ENCODE measurements at places on chromosomes 16 and 17.

DNA sequence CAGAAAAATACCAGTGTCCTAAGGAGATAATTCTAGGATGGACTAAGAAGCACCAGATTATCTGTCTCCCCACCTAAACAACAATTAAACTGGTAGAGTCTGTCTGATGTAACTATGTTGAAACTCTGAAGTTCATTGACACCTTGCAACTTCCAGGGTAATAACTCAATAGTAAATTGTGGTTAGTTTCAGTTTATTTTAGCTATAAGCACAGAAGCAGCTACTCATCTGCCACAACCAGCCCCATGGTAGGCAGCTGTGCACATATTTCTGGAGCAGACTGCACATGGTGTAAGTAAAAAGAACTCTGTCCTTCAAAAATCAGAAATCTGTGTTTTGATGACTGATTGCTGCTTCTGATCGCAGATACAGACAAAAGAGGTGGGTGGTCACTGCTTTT lies 852.1 kb downstream of the CDH11 start:
- no peak for DNase-seq

DNA sequence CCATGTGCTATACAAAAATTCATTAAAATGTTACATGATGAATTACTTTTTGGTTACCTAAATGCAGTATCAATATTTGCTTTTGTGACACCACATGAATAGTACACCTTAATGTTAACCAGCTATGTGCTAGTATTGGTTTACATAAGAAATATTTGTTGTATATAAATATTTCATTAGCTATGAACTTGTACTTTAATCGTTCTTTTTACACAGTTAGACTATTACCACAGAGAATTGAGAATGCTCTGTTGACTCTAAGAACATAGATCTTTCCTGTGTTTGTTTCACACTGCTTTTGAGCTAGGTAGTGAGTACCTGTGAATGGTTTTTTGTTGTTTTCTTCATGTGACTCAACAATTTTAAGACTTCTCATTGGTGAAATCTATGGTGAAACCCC lies 93.4 kb downstream of the KANSL1 start:
- DNase-seq: no peak

DNA sequence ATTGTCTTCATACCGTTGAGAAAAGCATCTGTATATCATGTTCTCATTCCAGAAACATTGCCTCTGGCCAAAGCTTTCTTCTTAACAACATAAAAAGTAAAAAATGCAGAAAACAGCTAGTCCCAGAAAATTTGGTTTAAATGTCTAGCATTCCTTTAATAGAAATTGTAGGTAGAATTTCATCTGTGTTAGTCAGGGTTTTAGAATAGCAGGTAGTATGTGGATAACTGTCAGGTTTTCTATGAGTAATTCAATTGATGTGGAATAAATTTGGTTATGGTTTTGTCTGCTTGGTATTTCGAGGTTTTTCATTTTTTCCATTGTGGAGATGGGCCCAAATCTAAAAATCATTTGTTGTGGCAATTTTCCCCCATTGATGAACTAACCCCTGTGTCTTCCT lies 616.7 kb downstream of the KCNJ2 start:
- DNase-seq: no peak

- DNase-seq: no peak
Measured at GRCh38 chr17:10421900-10422542, at the start of gene MYH8. MYH8 (minus strand) TSS chr17:10421950; CDS start chr17:10420227, 1,723 bp downstream.

DNA sequence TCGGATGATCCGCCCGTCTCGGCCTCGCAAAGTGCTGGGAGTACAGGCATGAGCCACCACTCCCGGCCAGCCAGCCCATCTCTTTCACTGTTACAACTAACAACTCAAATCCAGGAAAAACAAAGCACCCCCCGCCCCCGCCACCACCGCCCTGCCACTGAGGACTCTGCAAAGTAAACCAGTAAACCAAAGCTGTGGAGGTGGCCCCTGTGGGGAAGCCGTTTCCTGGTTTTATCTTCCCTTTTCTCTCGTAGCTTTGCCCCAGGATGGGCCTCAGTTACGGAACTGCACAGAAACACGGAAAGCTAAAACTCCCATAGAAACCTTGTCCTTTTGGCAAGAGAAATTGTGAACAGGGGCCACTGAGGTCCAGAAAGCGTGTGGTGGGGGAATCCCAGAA lies 17.5 kb downstream of the CHMP6 start:
- no peak for DNase-seq

- DNase-seq: no peak
Measured at GRCh38 chr16:47143677-47144558, at the start of gene NETO2. NETO2 (minus strand) TSS chr16:47143945; CDS start chr16:47143612, 333 bp downstream.

GRCh38 chr16:56849690-56850680 lies 15.0 kb upstream of the SLC12A3 start:
- no peak for DNase-seq

DNA sequence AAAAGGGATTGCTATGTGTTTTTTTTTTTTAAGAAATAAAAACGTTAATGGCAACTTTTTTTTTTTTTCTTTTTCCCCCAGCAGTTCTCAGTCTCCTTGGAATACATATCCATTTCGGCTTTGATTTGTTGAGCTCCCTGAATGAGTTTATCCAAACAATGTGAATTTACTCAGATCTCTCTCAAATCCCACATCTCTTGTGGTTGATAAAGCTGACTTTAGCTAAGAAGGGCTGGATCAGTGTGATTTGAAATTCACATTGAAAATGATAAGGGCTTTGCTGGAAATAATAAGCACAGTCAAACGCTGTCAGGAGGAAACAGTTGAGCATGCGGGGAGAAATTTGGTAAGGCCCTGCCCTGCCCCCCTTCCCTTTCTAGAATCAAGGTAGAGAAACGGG lies 74.1 kb upstream of the IRX3 start:
- no peak for DNase-seq

DNA sequence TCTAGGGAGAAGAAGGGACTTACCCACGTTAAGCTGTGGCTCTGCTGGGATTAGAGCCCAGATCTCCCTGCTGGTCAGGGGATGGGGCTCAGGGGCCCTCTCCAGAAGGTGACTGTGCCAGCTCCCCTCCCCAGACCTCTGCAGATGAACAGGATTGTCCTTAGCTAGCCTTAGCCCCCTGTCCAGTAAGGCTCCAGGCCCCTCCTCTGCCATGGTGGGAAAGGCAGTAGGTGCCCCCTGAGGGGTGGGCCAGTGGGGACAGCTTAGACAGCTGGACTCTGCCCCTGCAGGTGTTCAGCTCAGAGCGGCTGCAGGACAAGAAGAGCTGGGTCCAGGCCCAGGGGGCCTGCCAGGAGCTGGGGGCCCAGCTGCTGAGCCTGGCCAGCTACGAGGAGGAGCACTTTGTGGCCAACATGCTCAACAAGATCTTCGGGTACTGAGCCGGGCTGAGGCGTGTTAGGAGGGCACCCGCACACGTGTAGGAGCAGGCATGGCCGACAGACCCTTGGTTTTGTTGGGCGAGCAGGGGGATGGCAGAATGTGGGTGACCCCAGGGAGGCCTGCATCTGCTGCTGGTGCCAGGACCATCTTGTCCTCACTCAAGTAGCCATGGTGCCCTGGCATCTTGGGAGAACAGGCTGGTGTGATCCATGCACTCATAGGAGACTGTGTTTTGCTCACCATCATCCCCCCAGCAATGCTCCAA lies 50.9 kb downstream of the MRC2 start:
- no peak for DNase-seq

DNA sequence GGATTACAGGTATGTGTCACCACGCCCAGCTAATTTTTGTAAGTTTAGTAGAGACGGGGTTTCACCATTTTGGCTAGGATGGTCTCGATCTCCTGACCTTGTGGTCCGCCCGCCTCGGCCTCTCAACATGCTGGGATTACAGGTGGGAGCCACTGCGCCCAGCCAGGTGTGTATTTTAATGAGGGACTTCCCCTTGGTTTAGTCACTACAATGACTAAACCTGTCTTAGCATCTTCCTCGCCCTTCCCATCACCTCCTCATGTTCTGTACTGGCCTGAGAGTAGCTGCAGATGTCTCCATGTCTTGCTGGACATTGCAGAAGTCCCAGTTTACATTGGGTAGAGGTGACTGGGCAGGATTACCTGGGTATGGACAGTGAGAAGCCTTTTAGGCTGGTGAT lies 9.6 kb downstream of the SLC7A6 start:
- DNase-seq: no peak

GRCh38 chr16:22063888-22064467 lies 28.4 kb upstream of the VWA3A start:
- DNase-seq: no peak

- DNase-seq: no peak
Measured at GRCh38 chr17:67983383-67983688, 12.9 kb downstream of the C17orf58 start.

DNA sequence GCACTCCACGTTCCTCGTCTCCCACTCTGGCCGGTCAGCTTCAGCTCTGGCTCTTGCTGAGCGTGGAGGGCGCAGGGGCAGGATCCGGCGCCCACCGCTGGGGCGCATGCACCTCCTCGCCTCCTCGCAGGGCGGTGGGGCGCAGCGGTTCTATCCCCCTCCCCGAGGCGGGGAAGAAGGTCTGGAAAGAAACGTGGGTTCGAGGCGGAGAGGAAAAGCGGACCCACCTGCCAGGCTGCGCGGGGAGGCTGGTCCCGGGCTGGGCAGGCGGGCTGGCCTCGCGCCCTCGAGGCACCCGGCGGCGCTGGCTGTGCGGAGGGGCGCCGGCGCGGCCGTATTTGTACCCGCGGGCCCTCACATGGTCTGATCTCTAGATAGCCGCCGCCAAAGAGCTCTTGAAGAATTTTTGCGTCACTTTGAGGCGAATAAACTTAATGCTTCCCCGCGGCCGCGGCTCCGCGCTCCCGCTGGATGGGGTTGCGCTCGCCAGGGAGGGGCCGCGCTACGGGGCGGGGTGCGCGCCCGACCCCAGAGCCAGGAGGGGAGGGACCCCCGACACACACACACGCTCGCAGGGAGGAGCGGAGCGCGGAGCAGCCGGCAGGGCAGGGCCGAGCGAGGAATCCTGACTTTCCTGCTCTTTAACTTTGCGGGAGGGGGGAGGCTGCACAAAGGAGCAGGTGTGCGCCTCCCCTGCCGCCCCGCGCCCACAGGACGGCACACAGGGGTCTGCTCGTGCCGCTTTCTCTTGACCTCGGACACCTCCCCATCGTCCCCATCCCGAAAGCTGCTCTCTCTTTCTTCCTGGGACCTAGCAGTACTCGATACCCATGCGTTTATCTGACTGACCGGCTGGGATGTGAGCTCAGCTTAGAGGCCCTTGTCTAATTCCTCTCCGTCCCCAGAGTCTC lies at the start of gene SLC6A4:
SLC6A4 (minus strand) TSS at position 312 of the 911 bp plus-strand sequence. CDS start 13,739 bp downstream, outside the sequence.
- no peak for DNase-seq

- DNase-seq: no peak
Measured at GRCh38 chr17:60392845-60393702, 1.1 kb upstream of the USP32 start.

DNA sequence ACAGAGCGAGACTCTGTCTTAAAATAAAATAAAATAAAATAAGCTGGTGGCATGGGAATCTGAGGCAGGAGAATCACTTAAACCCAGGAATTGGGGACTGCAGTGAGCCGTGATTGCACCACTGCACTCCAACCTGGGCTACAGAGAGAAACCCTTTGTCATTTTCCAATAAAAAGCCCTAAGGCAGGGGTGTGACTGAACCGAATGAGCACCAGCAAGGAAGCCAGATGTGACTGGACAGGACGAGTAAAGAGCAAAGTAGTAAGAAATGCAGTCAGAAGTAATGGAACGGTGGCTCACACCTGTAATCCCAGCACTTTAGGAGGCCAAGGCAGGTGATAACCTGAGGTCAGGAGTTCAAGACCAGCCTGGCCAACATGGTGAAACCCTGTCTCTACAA lies 3.8 kb upstream of the RPL23 start:
- DNase-seq: no peak

GRCh38 chr16:17510567-17510966 lies 39.8 kb upstream of the XYLT1 start:
- no peak for DNase-seq

GRCh38 chr17:32998887-32999228 lies 7.2 kb downstream of the SPACA3 start:
- DNase-seq: peak; percentile 35

DNA sequence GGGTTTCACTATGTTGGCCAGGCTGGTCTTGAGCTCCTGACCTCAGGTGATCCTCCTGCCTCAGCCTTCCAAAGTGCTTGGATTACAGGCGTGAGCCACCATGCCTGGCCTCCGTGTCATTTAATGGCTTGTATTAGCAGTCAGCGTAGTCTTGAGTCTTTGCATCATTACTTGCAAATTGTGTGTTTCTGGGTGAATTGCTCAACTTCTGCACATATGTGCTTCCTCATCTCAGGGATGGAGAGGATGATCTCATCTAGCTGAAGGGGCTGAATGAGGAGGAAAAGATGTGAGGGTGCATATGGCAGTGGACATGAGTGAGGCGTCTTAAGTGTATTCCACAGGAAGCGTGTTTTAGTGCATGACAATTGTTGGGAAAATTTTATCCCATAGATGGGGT lies 155.8 kb downstream of the SNX29 start:
- peak; percentile 13 for DNase-seq

DNA sequence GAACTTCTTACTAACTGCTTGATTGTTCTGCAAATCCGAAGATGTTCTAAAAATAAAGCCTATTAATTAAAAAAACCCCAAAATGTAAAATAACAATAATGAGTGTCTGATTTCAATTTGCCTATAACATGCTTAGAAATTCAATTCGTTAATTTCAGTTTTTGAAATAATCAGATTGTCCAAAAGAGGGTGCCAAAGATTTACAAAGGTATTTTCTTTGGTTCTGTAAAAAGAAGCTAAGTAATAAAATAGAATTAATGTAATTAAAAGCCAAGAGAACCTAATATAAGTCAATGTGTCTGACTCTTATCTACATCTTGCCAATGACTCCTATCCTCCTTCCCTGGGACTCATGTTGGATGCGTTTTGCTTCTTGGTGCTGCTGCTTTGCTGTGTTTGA lies 75.0 kb upstream of the CPHXL start:
- no peak for DNase-seq

DNA sequence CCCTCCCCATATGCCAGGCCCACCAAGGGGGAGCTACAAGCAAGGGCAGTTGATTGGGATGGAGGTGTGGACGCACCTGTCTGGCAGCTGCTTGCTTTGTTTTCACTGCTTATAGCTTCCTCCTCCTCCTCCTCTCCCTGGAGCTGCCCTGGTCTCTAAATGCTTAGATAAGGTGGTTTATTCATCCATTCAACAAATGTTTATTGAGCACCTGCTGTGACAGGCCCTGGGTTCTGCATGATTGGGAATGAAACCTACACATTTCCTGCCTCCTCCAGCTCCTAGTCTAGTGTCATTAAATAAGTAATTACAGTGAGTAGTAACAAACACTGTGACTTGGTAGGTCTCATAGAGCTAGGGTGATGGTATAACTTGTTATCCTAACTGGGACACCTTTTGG lies 17.4 kb upstream of the MAP3K14 start:
- no peak for DNase-seq

GRCh38 chr17:69164206-69164605 lies 22.5 kb upstream of the ABCA6 start:
- DNase-seq: no peak

DNA sequence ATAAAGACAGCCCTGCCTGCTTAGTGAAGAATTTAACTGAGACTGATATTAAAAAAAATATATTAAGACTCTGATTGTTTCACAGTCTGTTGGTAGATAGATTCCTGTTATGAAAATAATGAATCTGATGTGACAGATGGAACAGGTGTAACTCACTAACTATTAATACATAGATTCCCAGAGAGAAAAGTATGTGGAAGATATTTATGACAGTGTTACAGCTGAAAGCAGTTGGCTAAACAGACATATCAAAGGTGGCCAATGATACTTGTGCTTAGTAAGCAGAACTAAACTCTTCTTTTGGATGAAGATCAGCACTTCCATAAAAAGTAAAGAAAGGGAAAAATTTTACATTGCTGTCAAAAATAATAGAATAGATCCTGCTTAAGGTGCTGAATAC lies 598.2 kb upstream of the CA10 start:
- no peak for DNase-seq

- DNase-seq: no peak
Measured at GRCh38 chr17:28239271-28239624, 79.8 kb upstream of the TMEM97 start.

Data from AG09309 (cell line).